ENCODE measurements at places on chromosomes 5 and 9.

DNA sequence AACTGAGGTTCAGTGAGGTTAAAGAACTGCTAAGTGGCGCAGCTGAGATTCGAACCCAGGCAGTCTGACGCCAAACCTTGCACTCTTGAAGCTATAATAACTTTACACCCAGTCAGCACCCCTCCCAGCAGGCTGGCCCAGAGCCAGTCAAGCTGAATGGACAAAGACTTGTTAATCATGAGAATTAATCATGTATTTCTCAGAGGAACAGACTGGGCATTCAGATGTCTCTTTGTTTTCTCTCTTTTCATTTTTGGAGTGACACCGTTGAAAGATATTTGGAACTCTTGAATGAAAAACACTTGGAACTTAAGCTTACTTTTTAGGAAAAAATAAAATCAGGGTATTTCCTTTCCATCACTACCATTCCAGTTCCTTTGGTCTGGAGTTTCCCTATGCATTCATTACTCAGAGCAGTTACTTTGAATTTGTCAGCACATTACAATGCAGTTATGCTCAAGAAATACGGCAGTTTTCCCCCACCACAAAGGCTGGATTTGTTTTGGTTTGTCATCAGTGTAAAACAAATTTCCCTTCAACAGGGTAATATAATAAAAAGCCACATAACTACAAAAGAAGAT, 22.6 kb upstream of the MAMDC2 start:
- DNase-seq: no peak

DNA sequence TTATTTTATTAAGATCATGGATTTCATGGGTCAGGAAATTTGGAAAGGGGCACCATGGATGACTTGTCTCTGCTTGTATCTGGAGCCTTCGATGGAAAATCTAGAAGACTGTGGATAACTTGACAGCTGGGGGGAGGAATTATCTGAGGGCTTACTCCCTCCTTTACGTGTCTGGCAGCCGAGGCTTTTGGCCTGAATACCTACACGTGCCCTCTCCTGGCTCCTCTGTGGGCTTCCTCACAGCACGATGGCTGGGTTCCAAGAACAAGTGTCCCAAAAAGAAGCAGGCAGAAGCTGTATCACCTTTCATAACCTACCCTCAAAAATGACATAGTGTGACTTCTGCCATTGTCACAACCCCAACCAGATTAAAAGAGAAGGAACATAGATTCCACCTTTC, 228.9 kb downstream of the GRIA1 start:
- no peak for DNase-seq

GRCh38 chr9:28155067-28155466, 581.8 kb upstream of the C9orf72 start:
- no peak for DNase-seq

DNA sequence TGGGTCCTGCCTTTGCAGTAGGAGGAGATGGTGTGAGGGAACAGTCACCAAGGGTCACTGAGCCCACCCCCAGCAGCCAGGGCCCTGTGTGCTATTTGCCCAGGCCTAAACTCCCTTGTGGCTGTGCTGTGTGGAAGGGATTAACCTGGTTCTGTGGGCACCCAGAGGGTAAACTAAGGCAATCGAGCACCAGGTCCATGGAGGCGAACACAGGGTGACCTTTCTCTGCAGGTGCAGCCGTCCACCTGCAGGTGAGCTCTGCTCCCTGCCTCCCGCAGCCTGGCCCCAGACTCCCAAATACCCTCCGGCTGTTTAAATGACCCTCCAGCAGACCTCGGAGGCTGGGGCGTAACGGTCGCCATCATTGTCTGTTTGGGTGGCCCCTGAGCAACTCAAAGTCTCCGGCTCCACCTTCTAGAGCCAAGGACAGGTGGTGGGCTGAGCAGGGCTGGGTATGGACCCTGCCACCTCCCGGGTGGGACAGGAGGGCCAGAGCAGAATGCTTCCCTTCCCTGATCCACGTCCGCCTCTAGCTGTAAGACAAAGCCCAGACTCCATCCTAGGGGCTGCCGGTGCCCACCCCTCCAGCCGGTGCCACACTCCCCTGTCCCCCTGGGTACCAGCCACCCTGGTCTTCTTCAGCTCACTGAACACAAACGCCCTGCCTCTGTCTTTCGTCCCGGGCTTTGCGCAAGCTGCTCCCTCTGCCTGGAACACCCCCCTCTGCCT, 34.1 kb upstream of the FIBCD1 start:
- no peak for DNase-seq

DNA sequence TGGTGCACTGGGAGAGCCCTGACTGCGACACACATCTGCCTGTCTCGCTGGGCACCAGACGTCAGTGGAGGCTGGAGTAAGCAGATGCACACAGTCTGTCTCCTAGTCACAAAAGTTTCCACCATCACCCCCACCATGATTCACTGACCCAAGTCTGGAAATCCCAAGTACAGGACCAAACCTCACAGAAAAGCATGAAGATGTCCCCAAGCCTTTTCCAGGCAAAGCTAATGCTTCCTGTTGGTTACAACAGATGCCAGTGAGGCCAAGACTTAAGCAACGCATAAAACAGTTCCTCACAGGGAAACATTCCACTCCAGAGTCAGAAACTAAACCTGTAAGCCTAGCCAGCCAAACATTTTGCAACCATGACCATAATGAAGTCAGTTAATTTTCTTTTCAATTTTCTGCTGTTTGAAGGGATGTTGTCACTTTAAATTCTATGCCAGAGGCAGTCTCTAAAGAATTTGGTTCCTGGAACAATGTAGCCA, 259.3 kb upstream of the SLC30A5 start:
- DNase-seq: no peak

DNA sequence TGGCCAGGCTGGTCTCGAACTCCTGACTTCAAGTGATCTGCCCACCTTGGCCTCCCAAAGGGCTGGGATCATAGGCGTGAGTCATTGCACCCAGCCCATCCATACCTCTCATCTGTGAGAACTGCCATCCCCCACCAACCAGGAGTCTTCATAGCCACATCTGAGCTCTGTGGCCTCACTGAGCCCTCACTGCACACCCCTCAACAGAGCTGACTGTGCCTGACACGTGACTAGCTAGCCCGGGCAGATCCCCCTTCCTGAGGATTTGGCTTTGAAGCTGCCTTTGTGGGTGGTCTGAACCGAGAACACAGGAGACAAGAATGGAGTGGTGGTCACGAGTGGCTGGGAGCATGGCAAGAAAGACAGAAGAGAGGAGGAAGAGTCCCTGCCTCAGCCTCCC, 15.6 kb downstream of the AK8 start:
- no peak for DNase-seq

GRCh38 chr5:32020271-32020670, 153.8 kb downstream of the GOLPH3 start:
- DNase-seq: no peak

DNA sequence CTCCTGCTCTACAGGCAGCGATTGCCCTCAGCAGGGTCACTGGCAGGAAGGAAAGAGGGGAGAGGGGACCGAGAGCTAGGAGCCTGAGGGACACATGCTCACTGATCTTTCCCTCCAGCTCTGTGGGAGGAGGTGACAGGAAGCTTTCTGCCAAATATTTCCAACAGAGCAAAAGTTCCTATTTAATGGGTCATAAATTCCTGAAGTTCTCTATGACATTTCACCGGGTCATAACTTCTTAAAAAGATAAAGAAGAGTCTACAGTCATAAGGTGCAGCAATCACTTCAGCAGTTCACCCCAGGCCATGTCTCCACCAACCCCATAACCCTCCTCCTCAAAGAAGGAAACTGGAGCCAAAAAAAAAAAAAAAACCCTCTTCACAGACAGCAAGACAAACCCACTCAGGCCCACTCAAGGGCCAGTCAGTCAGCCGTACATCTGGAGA, 481.1 kb downstream of the NR2F1-AS1 start:
- DNase-seq: no peak

DNA sequence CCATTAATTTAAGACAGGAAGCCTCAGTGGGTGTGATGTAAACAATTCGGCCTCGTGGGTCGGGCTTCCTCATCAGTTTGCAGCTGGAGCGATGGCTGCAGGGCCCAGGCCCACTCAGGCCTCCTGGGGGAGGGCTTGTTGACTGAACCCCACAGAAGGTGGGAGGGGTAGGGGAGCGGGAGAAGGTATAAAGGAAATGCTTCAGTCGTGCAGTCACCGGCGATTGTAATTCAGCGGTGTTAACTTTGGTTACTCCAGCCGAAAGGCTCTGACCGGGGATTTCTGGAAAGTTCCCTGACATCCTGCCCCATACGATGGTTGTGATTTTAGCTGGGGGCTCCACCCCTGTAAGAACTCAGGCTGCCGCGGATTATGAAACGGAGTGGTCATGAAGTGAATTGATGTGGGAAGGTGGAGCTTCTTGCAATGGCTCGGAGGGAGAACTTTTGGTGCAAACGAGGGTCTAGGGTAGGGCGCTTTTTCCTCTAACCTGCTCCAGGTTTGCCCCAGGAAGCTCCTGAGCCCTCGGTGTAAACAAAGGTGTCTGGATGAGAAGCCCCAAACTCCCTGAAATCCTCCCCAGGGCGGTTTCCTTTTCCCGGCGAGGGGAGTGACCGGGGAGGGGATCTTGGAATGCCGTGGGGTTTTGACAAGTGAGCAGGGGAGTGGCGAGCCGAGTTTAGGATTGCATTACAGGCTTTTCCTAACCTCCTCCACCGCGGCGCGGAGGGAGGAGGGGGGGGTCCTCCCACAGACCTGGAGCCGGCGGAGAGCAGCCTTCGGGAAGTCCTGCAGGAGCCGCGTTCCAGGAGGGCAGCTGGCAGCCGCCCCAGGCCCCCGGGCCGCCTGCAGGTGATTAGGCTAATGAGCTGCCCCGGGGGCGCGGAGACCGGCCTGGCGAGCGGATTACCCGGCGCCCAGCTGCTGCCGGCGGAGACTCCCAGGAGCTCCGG, 215.5 kb downstream of the PDZD2 start:
- DNase-seq: no peak

GRCh38 chr5:123549256-123549904, 37.4 kb downstream of the CSNK1G3 start:
- DNase-seq: peak; percentile 54

DNA sequence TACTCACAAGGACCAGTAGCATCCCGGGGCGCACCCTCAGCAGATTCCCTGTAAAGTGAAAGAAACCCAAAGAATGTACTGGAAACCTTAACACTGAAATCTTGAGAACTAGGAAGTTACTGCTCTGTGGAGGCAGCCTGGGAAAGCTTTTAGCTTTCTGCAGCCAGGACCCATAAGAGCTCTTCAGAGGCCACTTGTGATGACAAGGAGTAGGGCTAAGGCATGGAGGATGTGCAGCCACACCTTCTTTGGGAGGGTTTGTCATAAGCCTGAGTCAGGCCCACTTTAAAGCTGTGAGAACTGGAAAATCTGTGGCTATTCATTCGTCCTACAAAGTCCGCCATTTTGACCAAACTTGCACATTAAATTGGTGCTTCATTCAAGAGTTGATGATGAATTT, 291.1 kb upstream of the TLE4 start:
- DNase-seq: no peak

Data from effector memory CD4-positive, alpha-beta T cell (primary cell).